T-helper 2 cell (primary cell): ENCODE measurements at places on chromosomes 16 and 17.

GRCh38 chr17:17868641-17869522 lies 32.1 kb upstream of the SREBF1 start:
- DNase-seq, result no peak

DNA sequence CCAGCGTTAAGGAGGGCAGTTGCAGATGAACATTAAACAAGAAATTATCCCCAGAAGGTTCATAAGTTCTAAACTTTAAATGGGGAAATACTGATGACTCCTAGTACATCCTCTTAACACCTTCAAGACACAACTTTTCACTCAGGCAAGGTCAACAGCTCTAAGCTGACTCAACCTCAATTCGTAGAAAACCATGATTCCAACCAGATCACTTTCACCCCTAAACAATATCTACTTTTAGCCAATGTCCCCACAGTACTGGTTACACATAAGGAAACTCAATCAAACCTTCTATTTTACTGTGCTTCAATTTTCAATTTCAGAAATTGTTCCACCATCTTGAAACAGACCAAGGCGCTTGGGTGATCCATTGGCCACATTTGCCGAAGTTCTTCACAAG lies 2.3 kb downstream of the CDYL2 start:
- no peak for DNase-seq

GRCh38 chr17:58308173-58308984 lies 20.2 kb downstream of the TSPOAP1 start:
- DNase-seq, result no peak

- DNase-seq, result no peak
Measured at GRCh38 chr17:82957469-82957795, 117.6 kb upstream of the ZNF750 start.

- DNase-seq, result no peak
Measured at GRCh38 chr16:19708296-19709205, 9.5 kb downstream of the KNOP1 start.

GRCh38 chr16:3009568-3010390 lies 2.9 kb upstream of the CLDN9 start:
- DNase-seq, result no peak

DNA sequence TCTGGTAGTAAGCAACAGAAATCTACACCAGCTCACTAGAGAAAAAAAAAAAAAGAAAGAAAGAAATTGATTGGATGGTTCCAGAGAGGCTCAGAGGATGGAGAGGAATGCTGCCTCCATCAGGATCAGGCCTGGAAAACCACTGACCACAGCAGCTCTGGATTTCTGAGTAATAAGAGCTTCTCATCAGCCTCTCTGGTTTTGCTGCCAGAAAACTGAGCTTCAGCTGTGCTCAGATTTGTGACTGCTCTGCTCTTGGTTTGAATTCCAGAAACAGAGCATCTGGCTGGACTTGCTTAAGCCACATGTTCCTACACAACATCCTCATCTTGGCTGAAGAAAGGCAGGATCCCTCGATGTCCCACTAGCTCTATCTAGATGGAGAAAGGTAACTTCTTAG lies 25.9 kb downstream of the IRX6 start:
- DNase-seq, result no peak

GRCh38 chr17:39325528-39326240 lies 75.7 kb downstream of the FBXL20 start:
- no peak for DNase-seq

GRCh38 chr16:68884401-68884800 lies 41.1 kb downstream of the TANGO6 start:
- DNase-seq, result no peak

DNA sequence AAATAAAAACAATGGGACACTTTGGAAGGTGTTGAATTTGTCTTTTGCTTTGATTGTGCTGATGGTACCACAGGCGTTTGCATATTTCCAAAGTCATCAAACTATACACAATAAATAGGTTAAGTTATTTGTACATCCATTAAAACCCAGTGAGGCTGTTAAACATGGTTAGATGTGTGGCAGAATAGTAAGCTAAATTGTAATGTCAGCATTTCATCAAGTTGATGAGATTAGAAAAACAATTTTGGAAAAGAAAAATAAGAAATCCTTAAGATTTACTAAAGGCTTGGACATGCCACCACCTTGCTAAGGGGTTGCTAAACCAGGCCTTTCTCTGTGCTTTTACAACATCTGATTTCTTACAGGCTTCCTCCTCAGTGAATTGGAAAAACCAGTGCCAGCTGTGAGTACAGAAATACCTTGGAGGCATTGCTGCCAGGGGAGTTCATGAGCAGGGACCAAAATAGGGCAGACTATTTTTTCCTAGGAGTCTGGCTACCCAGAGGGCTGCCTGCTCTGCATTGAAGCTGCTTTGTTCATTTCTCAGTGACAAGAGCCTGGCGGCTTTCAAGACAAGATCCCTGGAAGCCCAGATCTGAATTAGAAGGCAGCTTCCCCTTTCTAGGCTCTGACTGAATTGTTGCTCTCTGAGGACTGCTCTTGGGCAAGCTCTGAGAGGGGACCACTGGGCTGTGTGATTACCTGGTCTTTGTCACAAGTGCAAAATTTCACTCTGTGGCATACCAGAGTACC lies 43.4 kb upstream of the CA10 start:
- no peak for DNase-seq

- DNase-seq, result no peak
Measured at GRCh38 chr16:75945916-75946457, 219.7 kb upstream of the CPHXL start.

DNA sequence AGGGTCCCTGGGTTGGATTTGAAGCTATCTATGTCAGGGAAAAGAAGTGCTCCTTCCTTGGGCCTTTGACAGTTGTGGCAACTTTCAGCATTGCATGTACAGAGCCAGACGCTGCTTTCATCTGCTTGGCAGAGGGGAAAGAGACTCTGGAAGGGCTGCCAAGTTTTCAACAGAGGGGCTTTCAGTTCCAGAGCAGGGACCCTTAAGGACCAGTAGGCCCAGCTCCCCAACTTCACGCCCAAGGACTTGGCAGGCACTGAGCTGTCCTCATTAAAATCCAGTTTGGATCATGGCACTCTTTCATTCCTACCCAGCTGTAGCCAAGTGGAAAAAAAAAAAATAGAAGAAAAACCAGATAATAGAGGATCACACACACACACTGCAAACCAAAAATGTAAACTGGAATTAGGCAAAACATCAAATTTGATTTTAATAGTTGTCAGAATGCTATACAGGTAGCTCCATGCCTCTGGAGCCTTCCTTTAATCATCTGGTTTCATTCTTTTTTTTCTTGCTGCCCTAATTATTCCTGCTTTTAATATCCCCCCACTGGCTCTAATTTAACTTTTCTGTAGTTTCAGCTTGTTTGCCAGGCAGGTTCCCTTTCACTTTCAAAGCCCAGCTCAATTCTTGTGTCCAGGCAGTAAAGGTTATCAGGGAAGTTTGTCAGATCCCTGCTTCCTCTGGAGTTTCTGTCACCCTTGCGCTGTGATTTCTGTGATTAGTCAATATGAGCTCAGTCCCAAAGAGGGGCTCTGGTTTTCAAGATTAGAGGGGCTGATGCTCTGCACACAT lies 702.6 kb upstream of the CDH8 start:
- no peak for DNase-seq

DNA sequence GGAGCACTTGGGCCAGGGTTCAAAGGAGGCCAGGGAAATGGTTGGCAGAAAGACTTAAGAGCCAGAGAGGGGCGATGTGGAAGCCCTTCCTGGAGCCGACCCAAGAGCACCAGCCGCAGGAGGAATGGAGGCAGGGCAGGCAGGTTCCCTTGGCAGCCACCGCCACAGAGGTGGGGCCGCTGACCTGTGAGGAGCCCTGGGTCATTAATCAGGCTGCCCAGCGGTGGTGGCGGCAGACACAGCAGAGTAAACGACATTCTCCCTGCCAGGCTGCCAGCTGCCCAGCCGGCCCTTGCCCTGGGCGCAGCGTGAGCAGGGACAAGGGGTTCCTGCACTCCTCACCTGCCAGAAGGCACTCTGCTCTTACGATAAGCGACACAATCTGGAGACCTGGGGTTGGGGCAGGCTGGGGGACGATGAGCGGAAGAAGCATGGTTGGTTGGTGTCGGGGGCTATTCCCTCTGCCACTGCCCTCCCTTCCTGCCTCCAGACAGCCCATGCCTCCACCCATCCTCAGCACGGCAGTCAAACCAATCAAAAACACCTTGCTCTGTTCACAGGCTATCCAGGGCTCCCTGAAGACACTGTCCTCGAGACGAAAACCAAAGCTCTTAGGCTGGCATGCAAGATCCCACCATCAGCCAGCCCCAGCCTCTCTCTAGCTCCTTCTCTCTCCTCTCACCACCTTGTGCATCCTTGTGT lies 40.9 kb downstream of the PLXDC1 start:
- DNase-seq, result no peak

DNA sequence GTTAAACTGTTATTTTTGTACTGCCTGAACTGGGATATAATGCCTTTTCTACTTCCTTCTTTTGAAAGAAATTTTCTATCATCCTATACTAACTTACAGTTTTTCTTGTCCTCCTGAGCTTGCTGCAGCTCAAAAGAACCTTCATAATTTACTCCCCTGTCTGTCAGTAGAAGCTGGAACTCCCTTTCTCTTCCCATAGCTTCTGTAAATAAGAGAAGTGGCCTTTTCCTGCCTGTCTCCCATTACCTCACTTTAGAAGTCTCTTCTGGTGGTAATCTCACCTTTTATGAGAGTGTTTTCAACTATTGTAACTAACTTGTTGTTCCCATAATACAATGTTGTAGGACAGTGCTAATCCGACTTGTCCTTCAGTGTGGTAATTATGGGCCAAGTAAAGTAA lies 246.7 kb upstream of the TBX2 start:
- no peak for DNase-seq

- no peak for DNase-seq
Measured at GRCh38 chr17:7114241-7114874, at the start of gene ASGR2. TSS of gene ASGR2 (minus strand) at chr17:7114822. CDS start at chr17:7114240, 582 bp downstream.

GRCh38 chr17:76657505-76658241 lies 14.1 kb upstream of the ST6GALNAC1 start:
- no peak for DNase-seq

GRCh38 chr17:44083250-44083849 lies 12.8 kb downstream of the G6PC3 start:
- DNase-seq, result no peak

- no peak for DNase-seq
Measured at GRCh38 chr17:60094754-60095153, 16.0 kb upstream of the HEATR6 start.

DNA sequence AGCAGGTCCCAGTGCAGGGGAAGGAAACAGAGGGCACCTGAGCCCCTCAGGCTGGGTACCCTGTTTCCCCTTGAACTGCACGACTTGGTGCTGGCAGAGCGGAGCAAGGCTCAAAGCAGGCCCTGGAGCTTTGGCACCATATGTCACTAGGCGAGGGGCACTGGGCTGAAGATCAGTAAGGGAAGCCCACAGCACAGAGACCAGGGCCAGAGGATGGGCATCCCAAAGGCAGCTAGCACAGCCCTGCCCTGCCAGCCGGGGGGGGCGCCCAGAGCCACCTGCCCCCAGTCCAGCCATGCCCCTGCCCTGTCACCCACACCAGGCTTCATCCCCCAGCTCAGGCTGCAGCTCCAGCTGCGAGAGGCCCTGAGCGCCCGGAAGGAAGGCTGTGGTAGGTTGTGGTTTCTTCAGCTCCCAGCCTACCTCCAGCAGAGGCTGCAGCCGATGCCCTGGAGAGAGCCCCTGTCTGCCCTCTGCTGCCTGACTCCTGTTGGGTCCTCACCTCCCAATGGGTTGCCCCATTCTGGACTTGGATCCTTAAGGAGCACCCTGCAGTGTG lies 10.9 kb downstream of the NHERF1 start:
- peak; percentile 21 for DNase-seq

GRCh38 chr16:21279501-21279900 lies 1.4 kb upstream of the CRYM start:
- no peak for DNase-seq

DNA sequence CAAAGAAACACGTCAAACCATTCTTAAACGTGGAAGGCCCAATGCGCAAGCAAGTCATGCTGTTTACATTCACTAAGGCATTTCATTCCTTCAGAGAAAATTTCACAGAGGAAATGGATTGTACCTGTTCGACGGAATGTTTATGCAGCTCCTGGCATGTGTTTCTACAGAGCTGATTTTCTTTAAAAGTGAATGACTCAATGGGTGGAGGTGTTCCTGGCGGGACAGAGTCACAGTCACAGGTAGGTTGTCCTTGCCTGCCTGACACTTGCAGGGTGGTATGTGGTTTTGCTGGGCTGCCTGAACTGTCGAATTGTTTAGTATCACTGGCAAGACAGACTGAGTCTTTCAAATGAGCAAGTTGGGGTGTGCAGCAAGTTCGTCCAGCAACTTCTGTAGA lies 11.6 kb downstream of the PALB2 start:
- no peak for DNase-seq

DNA sequence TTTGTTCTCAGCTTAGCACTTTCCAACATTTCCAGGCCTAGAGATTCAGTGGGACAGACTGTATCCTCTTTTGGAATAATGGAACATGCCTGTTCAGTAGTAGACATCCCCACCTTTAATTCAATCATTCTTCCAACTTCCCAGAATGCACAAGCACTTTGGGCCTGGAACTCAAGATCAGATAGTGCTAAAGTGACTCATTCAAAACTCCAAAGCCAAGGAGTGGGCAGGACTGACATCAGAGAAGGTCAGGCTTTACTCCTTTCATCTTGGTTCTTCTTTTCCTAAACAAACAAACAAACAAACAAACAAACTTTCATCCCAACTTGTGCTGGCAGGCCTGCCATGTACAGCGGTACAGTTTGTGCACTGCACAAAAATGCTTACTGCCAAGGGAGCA lies 172.0 kb downstream of the AXIN2 start:
- DNase-seq, result no peak

- peak; percentile 89 for DNase-seq
Measured at GRCh38 chr17:42193969-42194899, at the start of gene GHDC. TSS of gene GHDC (minus strand) at chr17:42194494. CDS start at chr17:42193581, 913 bp downstream.
